Activated T-cell treated with anti-CD3 and anti-CD28 coated beads for 48 hours (primary cell): ENCODE measurements at places on chromosomes 1 and 21.

GRCh38 chr1:39960431-39960958 lies 5.5 kb downstream of the MFSD2A start:
- peak; percentile 13 for DNase-seq

GRCh38 chr1:169517558-169518186 lies 31.9 kb upstream of the SLC19A2 start:
- DNase-seq = no peak

DNA sequence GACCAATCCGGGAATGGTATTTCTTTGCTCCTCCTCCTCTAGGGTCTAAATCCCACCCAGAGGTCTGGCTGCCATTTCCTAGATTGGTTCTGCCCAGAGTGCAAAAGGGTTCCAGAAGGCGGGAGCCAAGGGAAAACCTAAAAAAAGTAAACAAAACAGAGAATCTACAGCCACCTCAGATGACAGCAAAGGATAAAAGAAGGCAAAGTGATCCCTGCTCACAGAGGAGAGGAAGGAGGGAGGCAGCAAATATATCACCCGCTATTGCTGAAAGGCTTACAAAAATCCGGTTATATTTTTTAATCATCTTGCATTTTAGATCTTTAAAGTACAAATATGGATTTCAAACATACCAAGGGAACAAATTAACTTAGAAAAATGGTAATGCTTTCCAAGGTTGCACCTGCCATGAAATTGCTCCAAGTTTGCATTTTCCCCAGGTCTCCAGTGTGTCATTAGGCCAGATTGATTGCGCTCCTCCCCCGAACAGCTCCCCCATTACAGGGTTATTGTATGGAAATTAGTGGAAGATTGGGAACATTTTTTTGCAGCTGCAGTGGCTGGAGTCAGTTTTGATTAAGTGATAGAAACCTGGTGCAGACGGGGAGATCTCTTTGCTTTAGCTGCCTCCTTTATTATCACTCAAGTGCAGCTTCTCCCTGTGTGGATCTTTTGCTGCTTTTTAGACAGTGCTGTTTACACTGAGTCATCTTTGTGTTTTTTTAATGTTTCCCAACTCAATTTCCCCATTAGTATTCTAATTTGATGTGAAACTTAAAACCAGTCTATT lies 280.5 kb upstream of the CAMK1G start:
- no peak for DNase-seq

DNA sequence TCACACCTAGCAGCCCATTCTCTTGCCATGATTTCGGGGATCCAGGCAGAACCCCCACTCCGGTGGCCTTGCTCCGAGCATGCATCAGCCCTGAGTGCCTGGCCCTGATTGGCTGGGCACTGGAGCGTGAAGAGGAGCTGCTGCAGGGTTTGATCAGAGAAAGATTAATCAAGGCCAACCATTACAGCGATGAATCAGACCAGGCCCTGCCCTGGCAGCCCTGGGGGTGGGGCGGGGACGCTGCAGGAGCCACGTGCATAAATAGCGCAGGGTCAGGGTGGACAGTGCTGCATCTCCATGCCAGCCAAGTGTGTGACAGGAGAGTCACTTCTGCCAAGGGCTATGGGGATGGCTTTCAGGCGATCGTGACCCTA lies 3.4 kb upstream of the FAM131C start:
- no peak for DNase-seq

DNA sequence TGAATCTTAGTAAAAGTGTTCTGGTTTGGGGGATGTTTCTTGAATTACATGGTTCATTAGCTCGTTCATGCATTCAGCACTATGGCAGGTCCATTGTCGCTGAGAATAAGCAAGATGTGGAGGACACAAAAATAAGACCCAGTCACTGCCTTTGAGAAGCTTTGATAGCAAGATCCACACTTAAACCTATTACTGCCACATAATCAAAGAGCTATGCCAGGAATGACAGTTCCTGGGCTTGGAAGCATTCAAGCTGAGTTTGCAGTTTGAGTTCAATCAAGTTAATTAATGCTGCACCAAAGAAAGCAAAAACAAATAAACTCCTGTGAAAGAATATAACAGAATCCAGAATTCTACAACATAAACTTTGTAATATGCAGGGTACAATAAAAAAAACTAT lies 131.8 kb downstream of the MIS18A start:
- no peak for DNase-seq

GRCh38 chr1:57532299-57532698 lies 108.4 kb upstream of the DAB1 start:
- DNase-seq = no peak

DNA sequence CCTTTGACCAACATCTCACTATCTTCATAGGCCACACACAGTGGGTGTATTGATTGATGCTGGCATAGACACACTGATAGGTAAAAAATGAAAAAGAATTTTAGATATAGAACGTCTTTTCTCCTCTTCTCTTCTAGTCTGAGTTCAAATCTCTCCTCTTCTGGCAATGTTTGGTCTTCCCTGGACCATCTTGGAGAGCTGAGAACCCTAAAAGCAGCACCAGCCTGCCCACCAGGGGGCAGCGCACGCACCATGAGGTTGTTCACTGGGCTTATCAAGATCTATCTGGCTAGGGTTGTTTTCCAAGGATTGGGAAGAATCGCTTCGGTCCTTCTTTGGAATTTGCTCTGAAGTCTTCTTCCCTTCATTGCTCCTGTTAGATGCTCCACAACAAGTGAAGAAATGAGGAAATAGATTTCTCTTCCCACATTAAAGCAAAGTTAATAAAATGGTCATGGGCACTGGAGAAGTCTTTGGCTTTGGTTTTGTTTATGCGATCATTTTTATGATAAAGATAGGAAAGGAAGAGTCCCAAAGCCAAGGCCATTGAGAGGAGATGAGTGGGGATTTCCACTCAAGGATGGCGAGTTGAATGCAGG lies 104.0 kb upstream of the OLIG2 start:
- peak; percentile 21 for DNase-seq

DNA sequence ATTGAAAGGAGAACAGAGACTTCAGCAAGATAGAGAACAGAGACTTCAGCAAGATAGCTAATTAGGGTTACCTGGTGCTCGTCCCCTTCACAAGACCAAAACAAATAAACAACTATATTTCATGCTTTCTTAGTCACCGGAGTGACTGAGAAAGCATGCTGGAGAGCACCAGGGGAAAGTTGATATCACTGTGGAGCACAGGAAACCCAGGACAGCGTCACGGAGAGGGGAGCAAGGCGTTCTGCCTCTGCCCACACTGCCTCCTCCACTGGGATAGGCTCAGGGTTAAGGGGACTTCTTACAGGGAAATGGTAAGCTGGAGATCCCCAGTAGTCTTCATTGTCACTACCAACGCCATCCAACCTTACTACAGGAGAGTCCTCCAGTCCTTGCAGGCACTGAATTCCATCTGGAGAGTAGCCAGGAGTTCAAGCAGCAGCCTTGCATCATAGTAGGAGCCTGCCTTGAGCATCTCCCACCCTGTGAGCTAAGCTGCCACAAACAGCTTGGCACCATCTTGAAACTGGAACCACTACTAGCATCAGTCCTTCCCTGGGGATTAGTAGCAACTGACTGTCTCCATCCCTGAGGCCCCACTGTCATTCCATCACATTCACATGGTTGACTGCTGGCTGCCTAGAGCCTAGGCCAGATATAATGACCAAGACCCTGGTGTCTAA lies 239.4 kb downstream of the PLPP3 start:
- no peak for DNase-seq

GRCh38 chr1:212752934-212753497 lies 38.6 kb downstream of the NSL1 start:
- no peak for DNase-seq

DNA sequence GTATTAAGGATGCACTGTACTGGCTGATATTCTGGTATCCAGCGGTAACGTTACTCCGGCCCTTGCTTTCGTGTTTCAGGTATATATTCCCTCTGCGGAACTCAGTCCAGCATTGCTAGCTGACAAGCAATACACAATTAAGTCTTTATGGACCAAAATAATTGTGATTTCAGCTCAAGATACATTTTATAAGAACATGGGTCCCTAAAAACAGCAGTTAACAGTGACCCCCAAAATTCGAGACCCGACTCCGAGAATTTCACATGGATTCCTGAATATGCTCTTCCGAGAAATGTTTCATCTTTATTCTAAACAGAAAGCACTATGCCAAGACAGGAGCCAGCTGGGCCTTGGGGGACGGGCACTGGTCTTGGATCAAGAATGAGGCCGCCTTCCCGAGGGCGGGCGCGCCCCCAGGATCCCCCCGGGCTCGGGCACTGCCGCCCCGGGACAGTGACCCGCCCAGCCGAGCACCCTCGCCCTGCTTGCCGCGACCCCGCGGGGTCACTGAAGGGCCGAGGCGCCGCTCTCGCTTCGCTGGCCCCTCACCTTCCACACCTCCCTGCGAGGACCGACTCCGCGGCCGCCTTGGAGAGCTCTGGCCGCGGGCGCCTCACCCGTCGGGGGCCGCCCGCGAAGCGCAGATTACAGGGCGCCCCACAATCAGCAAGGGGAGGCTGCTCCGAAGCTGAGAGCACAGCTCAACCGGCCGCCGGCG lies 610 bp downstream of the SCYL3 start:
- no peak for DNase-seq

- no peak for DNase-seq
These were observed 346.7 kb upstream of the ADGRL4 start for GRCh38 chr1:79353224-79353623.

GRCh38 chr1:208980605-208981004 lies 602.9 kb upstream of the CAMK1G start:
- DNase-seq = no peak

DNA sequence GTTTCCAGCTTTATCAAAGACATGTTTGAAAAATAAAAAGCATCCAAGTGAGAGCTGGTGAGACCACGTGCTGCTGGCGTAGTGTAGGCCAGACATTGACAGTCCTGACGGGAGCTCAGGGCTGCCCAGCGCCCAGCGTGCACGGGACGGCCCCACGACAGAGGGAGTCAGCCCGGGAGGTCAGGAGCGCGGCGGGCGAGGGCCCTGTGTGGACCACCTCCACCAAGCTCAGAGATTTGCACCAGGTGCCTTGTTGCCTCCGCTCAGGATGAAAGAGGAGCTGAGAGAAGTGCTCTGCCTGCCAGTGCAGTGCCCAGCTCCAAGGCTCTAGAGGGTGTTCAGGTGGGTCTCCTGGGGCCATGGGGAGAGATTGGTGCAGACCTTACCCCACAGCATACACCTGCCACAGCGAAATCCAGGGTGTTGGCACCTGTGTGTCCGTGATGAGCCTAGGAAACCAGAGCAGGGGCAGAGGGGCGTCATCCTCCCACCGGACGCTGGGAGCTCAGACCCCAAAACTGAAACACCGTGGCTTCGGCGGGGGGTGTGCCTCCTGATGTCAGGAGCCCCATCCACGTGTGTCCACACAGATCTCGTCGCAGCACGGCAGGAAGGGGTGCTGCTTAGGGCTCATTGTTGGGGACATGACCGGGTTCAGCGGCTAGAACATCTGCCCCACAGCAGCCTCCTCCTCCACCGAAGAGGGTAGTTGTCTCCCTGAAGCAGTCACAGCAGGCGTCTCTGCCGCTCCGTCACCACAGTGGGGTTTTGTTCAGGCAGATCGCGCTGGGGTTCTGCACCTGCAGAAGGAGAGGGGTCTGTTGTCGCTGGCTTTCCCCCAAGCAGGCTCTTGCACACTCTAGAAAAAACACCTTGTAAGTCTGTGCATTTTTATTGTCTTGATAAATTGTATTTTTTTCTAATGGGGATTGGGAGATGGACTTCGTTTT lies 64.2 kb downstream of the POFUT2 start:
- DNase-seq = no peak

GRCh38 chr1:194512957-194513356 lies 1326.5 kb upstream of the B3GALT2 start:
- DNase-seq = no peak

DNA sequence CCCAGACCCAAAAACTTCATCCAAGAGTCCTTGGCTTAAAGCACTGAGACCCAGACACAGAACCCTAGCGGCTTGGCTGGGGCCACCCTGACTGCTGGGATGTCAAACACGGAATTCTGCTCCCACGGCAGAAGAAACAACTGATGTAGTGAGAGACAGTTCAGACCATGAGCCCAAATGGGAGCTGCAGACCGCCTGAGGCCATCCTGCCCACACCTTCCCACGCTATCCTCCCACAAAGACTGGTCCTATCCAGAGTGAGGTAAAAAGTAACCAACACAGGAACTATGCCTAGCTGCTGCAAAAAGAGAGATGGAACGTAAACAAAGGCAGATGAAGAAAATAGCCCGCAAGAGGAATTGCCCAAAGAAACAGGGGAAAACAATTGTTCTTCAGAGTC lies 203.3 kb downstream of the PTPRU start:
- no peak for DNase-seq

DNA sequence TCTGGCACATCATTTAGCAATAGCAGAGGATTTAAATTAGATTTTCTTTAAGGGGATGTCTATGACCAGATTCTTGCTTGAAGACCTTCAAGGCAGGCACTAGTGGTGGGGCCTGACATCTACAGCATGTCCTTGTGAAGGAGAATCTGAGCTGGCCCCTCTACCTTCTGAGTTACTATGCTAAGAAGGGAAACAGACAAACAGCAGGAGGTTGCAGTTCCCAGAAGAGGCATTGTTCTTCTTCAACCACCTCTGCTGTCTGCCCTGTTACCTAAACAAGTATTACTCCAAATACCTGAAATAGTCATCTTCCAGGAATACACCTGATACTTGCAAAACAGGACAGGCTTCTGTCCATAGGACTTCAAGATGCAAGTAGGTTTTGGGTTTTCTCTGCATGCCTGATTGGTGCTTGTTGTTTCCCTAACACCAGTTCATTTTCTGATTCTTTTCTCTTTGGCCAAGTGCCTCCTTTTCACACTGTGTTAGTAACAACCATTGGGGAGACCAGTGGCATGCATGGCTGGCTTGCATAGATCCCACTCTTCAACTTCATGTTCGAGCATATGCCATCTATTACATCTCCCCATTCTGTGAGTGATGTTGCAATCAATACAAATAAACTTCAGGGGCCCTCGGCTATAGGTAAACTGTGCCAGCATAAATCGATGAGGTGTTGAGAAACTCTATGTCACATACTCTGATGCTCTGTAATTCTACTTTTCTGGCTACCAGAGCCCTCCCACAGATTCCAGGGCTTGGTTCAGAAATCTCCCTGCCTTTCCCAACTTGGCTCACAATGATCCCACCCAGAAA lies 93.0 kb upstream of the DUSP10 start:
- no peak for DNase-seq

DNA sequence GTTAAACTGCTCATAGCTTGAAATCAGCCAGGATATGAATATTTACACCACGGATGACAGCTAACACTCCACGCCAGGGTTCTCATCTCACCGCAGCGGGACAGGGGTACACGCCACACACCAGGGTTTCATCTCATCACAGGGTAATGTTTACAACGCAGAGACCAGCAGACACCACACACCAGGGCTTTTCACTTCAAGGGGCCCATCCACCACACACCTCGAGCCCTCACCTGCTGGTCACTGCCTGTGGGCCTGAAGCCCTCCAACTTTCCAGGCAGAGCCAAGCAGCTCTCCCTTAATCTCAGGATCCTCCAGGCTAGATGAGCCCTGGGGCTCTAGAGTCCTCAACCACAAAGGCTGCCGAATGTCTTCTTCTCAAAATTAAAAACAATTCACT lies 1.3 kb upstream of the KRTAP10-12 start:
- DNase-seq = no peak

GRCh38 chr1:46393510-46393909 lies 607 bp upstream of the FAAH start:
- no peak for DNase-seq
